ENCODE measurements at places on chromosomes 4 and X. TPM values are rescaled to one million over a fixed set of nuclear protein-coding genes. Genes with fewer than 3 reads are reported as not detected.

The ADAM29 gene
- total RNA-seq = not detected

The PRICKLE3 gene
- 6.3 TPM for total RNA-seq

- DNase-seq = no peak
These were observed 1461.7 kb downstream of the ADGRL3 start for GRCh38 chr4:62661821-62662220.

DNA sequence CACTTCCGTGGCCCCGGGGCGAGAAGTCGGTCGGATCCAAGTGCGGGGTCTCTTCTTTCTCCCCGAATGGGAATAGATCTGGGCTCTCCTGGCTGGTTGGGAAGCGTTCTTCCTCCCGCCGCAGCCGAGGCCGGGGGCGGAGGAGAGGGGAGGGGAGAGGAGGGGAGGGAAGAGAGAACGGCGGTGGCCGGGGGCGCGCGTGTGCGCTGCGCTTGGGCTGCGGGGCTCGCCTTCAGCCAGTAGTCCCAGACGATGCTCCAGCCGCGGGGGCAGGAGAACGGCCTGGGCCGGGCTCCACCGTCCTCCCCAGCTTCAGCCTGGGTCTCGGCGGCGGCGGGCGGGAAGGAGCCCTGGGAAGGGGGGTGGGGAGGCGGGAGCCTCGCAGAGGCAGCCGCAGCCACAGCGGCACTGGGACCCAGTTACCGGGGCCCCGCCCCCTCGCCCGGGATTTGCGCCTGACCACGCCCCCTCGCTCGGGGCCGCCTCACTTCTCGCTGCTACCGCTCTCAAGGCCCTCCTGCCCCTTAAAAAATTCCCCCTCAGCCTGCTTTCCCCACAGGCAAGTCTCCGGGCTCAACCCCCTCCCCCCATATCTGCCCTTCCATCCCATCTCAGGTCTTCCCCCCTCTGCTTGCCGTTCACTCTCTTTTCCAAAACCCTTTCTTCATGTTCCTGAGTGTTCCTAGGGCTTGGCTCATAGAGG, at the start of gene FGD1:
Gene FGD1, minus strand, starts transcription at position 421 of the 703 bp plus-strand sequence. CDS start 802 bp downstream, outside the sequence.
- DNase-seq = peak; percentile 78

DNA sequence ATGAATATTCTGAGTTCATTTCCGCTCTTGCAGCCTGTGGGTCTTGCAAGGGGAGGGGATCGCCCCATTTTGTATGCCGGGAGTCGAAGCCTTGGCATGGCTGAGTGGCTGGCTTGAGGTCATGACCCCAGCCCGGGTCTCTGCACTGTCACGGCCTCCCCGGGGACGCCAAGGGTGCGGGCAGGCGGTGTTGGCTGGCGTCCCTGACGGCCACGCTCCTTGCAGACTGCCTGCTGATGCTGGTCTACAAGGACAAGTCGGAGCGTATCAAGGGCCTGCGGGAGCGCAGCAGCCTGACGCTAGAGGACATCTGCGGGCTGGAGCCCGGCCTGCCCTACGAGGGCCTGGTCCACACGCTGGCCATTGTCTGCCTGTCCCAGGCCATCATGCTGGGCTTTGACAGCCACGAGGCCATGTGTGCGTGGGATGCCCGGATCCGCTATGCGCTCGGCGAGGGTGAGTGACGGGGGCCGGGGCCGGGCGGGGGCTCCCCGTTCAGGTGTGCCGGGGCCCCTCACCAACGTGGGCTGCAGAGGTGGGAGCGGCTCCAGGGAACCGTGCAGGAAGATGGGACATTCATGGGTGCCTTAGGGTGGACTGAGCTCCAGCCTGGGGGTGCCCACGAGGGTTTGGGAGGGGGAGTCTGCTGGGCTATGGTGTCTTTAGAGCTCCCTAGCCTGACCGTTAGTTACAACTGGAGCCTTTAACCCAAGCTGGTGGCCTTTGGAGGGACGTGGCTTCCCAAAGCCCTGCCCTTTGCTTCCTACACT, 10.3 kb downstream of the DOK7 start:
- peak; percentile 85 for DNase-seq

- no peak for DNase-seq
These were observed 120.8 kb downstream of the DTHD1 start for GRCh38 chr4:36402008-36402758.

Data from pancreas (tissue), 10 donors.